H1 (cell line): ENCODE measurements at places on chromosomes 2 and 18.

- peak; percentile 60 for DNase-seq
Measured at GRCh38 chr2:69816923-69817542, 12.4 kb upstream of the GMCL1 start.

DNA sequence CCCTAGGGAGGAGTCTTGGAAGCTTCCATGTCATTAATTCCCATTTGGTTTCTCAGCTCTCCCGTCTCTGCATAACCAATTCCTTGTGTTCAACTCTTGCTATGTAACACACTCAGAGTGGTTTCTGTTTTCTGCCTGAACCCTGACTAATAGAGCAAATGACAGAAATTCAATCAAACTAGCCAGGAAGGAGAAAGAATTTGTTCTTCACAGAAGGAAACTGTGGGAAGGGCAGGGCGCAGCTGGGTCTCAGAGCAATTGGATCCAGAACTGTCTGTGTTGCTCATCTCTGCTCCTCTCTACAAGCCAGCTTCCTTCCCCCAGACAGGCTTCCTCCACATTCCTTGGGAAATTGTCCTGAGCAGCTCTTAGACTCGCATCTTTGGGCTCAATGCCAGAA is 269.8 kb downstream of the TNS1 start:
- DNase-seq, result no peak

DNA sequence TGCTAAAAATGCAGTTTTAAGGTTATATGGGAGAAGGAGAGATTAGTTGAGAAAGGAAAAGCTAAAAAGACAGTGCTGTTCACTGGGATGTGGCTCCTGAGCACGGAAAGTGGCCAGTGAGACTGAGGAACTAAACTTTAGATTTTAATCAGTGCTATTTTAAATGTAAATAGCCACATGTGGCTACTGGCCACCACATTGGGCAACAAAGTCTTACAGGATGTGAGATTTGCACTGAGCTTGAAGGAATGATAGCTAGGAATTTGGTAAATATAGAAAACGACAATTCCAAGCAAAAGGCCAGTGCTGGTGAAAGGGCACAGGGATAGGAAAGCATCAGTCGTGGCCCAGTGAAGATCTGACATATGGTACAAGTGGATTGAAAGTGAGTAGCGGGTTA is 14.1 kb upstream of the SP5 start:
- DNase-seq, result no peak

- no peak for DNase-seq
Measured at GRCh38 chr2:16973586-16974286, 308.1 kb upstream of the CYRIA start.

- no peak for DNase-seq
Measured at GRCh38 chr18:10751653-10752052, 225.8 kb downstream of the NAPG start.

- no peak for DNase-seq
Measured at GRCh38 chr2:135093670-135094330, 41.7 kb downstream of the RAB3GAP1 start.

DNA sequence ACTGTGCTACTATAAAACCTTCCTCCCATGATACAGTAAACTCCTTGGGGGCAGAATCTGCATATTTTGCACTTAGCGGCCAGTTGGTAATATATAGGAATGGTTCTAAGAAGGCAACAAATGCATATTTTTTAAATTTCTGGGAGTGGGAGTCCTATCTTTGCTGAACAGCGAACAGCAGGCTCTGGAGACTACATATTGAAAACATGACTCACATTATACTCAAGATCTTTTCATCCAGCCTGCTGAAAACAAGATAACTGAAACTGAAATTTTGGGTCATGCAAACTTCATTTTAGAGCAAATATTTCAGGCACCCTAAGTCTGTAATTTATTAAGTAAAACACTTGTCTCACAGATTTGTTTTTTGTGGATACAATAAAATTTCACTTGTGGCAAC is 122.2 kb downstream of the SATB2 start:
- no peak for DNase-seq

DNA sequence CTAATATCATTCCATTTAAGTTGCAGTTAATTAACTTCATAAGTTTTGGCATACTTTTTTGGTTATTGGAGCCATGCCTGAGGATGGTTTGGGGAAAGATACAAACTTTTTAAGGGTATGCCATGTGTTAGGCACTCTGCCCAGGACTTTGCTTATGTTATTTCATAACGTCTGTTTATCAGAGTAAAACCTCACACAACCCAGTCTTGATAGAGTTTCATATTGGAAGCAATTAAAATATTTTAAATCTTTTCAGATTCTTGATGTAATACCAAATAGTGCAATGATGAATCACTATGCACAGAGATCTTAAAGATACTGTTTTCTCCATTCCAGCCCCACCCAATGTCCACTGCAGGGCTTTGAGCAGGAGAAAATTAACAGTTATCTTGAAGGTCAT is 529.1 kb upstream of the HNMT start:
- no peak for DNase-seq

GRCh38 chr18:12779456-12779855 is 76.6 kb downstream of the PSMG2 start:
- DNase-seq, result peak; percentile 35

- no peak for DNase-seq
Measured at GRCh38 chr2:52414561-52415295, 1352.9 kb upstream of the CHAC2 start.

GRCh38 chr2:57597940-57598339 is 448.7 kb upstream of the VRK2 start:
- DNase-seq, result no peak

- no peak for DNase-seq
Measured at GRCh38 chr18:76487070-76487469, 8.0 kb downstream of the ZNF516 start.
